GM06990 (cell line): ENCODE measurements at places on chromosomes 5 and 9.

DNA sequence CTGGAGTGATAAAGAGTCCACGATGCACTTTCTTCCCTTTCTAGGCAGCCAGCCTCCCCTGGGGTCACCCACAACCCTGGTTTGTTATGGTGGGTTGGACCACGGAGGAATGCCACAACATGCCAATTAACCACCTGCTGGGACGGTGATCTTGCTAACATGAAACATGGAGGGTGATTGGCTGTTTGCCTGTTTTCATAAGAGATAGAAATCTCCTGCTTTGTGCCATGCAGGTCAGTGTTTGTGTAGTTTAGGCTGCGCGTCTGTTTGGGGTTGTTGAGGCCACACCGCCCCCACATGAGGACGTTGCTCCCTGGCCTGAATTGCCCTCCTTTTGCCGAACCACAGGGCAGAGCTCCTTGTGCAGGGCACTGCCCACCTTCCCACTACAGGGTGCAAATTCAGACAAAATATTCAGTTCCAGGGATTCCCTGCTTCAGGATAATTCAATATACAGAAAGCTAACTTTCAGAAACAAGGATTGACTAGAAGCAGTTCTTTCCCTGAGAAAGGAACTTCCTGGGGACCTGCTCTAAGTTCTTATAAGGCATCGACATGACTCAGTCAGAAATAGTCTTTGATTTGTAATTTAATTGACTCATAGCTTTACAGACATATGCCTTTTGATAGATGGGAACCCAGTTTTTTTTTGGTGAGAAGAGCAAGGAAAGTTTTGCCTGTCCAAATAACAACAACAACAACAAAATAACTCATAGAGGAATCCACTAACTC is 427.6 kb downstream of the GADD45G start:
- DNase-seq: no peak

GRCh38 chr5:82405161-82405560 is 127.0 kb upstream of the RPS23 start:
- no peak for DNase-seq

DNA sequence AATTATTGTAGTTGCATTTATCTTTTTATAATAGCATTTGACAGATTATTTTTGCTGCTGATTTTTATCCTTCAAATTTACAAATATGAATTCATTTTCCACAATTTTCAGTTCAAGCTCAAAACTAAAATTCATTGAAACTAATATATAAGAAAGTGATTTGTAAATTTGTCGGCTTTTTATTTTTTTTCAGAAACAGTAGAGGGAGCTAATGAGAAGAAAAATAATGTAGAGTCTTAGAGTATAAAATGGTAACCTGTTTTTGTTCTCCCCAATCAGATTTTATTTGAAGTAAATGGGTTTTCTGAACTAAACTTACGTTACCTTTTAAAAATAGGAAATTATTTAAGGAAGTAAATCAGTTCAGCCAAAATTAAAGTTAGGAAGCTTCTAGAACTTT is 19.2 kb downstream of the PRRC1 start:
- DNase-seq: no peak

DNA sequence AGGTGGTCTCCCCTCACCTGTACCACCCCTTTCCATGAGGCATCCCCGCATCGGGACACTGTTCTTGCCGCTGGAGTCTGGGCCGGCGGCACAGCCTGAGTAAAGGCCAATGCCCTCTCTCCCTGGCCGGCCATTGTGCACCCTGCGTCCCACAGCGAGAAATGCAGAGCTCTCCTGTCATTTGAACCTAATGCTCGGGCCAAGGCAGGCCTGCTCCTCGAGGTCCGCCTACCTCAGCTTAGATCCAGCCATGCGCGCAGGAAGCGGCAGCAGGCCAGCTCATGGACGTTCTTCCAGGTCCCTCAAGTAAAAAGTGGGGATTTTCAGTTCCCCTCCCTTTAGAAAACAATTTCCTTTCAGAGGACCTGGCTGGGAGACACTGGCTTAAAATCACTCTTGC is 135.0 kb downstream of the HSD17B3 start:
- DNase-seq: no peak

DNA sequence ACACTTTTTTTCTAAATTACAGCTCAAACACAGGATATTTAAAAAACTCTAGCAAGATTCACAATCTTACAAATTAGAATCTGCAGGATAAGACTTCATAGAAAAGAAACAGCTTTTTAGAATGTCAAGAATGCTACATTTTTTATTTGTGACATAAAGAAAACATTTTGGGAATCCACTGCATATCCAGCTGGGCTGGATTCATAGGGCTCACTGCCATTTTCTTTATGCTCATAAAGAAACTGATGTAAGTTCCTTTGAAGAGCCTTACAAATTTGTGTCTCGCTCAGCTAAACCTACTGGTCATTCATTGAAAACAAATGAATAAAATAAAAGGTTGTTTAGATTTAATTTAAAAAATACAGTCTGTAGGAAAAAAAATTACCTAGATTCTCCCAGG is 332.3 kb downstream of the TRPM3 start:
- no peak for DNase-seq

GRCh38 chr9:88684046-88684445 is 149.1 kb downstream of the NXNL2 start:
- DNase-seq: no peak

DNA sequence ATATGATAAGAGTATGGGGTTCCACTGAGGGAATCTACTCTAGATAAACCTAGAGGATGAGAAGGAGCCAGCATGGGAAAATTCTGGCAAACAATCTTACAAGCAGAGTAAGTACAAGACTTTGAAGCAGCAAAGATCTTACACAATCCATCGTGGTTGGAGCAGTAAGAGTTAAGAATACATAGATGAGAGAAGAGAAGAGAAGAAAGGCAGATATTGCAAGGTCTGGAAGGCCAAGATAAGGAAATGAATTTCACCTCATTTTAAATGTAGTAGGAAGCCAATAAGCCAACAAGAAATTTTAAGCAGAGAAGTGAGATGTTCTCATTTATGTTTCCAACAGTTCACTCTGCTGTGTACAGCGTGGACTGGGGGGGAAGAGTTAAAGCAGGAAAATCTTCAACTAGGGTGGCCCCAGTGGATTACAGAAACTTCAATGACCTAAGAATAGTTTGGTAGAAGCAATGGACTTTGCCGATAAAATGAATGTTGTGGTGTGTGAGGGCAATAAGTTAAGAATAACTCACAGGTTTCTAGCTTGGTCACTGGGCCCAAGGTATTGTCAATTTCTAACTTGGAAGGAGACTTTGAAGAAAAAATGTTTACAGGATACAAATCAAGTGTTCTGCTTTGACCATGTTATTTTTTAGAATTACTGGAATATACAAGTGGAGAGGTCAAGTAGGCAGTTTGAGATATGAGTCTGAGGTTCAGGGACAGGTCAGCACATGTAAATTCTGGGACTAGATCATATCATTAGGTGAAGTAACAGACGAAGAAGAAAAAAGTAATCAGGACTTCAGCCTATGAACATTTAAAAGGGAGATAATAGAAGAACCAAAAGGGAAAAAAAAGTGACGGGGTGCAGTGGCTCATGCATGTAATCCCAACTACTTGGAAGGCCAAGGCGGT is 12.1 kb upstream of the ISOC1 start:
- no peak for DNase-seq

- DNase-seq: no peak
These were observed 172.4 kb downstream of the NTRK2 start for GRCh38 chr9:84841931-84842330.

DNA sequence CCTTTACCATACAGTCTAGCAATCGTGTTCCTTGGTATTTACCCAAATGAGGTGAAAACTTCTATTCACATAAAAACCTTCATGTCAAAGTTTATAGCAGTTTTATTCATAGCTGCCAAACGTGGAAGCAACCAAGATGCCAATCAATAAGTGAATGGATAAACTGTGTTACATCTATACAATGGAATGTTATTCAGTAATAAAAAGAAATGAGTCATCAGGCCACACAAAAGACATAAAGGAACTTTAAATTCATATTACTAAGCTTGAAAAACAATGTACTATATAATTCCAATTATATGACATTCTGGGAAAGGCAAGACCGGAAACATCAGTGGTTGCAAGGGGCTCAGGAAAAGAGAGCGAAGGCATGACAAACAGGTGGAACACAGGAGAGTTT is 679.9 kb downstream of the ISL1 start:
- DNase-seq: no peak

GRCh38 chr5:131774652-131775367 is 22.0 kb downstream of the FNIP1 start:
- no peak for DNase-seq
